Activated CD4-positive, alpha-beta T cell treated with anti-CD3 and anti-CD28 coated beads, Interleukin-10, Interleukin-2, amounts not matched to agents 100 ng/mL and 50 ng/mL, durations not matched to agents 16 hours and 8 hours (primary cell): ENCODE measurements at places on chromosomes 16 and 17.
A peak's percentile ranks its signal among the peaks of the same experiment; 100 is the strongest.

GRCh38 chr17:30238387-30239088 lies 3.0 kb upstream of the SLC6A4 start:
- no peak for DNase-seq

GRCh38 chr17:12256380-12256995 lies 235.8 kb downstream of the MAP2K4 start:
- DNase-seq = peak; percentile 35

DNA sequence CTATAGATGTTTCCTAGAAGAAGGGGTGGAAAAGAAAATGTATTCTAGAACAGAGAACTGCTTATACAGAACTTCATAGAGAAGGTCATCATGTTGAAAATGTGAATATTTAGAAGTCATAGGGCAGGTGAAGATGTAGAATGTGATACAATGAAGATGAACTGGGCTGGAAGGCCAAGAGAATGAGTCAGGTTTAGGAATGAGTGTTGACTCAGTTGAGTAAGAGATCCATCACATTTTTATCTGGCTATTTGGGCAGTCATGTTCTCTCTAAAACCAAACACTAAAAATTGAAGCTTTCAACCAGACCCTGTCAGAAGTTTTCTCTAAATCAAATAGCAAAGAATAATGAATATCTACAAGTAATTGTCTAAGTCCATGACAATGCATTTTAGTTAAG lies 660.5 kb downstream of the KCNJ2 start:
- DNase-seq = no peak

- DNase-seq = no peak
These were observed 77.4 kb downstream of the ANKFN1 start for GRCh38 chr17:56230660-56231059.
